Activated effector memory CD4-positive, alpha-beta T cell treated with anti-CD3 and anti-CD28 coated beads, Interleukin-2, amount 50 U/mL, for 16 hours (primary cell): ENCODE measurements at places on chromosomes 16 and 17.

DNA sequence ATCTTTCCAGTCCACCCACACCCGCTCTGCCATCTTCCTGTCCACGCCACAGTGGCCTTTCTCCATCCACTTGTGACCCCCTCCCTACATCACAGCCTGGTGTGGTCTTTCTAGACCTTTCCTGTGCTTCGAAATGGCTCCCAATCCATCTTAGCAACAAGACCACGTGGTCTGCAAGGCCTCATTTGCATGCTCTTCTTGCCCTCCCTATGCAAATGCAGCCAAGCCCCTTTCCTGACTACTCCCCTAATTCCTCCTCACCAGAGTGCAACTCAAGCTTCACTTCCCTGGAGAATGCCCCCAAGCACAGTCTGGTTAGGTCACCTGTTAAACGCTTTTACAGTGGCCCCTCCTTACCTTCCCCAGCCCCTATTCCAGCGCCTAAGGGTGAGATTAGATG is 6.1 kb downstream of the PPP1R9B start:
- no peak for DNase-seq

GRCh38 chr16:87729266-87729954 is 36.4 kb downstream of the KLHDC4 start:
- no peak for DNase-seq

- DNase-seq: no peak
These were observed 200.5 kb upstream of the NLRP1 start for GRCh38 chr17:5784791-5785190.

DNA sequence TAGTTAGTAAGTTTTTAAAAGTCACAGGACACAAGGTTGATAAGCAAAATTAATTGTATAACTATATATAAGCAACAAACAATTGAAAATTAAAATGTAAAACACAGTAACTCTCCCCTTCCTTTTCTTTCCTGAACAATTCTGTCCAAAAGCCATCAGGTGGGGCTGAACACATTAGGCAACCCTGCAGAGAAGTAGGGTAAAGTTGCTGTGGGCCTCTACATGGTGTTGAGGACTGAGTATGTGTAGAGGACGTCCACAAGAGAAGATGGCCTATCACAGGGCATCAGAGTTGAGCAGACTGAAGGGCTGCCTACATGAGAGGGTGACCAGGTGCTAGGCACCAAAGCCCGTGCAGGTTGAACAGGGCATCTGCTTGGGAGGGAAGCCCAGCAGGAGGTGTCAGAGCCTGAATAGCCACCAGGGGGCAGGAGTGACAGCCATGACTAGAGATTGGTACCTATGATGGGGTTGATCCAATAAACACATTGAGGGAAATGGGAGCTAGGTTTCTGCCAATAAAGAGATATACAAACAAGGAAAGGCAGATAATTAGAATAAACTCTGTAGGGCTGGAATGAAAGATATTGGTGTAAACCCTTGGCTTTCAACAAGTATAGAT is 415.1 kb downstream of the NPIPA8 start:
- DNase-seq: peak; percentile 81

DNA sequence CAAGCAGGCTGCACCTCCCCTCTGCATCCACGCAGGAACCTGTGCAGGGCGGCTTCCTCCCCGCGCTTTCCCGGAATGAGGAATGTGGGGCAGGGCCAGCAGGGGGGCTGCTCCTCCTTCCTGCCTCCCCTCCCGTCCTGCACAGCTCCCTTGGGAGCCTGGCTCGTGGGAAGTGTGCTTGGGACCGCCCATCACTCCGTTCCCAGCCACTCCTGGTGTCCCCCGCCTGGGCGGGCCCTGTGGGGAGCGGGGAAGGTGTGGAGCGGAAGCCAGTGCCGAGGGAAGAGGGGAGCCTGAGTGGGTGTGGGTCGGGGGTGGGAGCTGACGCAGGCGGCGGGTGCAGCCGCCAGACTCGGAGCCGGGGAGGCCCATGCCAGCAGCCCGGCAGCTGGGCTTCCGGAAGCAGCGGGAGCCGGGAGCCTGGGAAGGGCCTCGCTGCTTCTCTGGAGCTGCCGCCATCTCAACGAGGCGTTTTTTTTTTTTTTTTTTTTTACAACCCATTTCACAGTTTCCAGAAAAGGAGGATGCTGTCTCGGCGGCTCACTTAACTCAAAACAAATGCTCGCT is 24.1 kb downstream of the BAHCC1 start:
- DNase-seq: no peak

GRCh38 chr17:49504369-49504768 is 9.3 kb downstream of the NGFR start:
- DNase-seq: no peak
